ENCODE measurements at places on chromosomes 7 and 10. TPM values are rescaled to one million over a fixed set of nuclear protein-coding genes. Genes with fewer than 3 reads are reported as not detected.

The KCNH2 gene
- 0.23 TPM for total RNA-seq

The OR2A7 gene
- total RNA-seq: 2.0 TPM

The MMD2 gene
- total RNA-seq: not detected

The PAX2 gene
- total RNA-seq: not detected

The RASSF4 gene
- total RNA-seq: 1.9 TPM

The OR6B1 gene
- total RNA-seq: not detected

The GSAP gene
- total RNA-seq: 3.0 TPM

The CREB5 gene
- total RNA-seq: 1.2 TPM

Data from activated CD8-positive, alpha-beta T cell treated with anti-CD3 and anti-CD28 coated beads for 36 hours (primary cell).